Ecto neural progenitor cell (in vitro differentiated cells): ENCODE measurements at places on chromosomes 13 and 19.

DNA sequence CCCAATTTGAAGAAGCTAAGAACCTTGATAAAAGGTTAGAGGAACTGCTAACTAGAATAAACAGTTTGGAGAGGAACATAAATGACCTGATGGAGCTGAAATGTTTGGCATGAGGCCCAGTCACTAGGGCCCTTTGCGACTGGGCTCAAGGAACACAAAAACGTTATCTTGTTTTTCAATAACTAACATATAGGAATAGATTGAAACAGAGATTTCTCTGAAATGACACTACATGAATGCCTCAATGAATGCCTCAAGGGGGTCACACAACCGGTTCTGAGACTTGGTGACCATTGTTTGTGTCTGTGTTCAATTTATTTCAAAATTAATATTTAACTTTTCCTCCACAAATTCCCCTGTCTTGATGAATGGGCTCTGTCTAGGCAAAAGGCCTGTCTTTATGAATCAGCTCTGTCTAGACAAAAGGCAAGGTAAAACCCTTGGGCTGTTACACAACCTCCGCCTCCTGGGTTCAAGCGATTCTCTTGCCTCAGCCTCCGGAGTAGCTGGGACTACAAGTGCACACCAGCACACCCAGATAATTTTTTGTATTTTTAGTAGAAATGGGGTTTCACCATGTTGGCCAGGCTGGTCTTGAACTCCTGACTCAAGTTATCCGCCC, 932 bp upstream of the ZNF486 start:
- DNase-seq, result no peak

DNA sequence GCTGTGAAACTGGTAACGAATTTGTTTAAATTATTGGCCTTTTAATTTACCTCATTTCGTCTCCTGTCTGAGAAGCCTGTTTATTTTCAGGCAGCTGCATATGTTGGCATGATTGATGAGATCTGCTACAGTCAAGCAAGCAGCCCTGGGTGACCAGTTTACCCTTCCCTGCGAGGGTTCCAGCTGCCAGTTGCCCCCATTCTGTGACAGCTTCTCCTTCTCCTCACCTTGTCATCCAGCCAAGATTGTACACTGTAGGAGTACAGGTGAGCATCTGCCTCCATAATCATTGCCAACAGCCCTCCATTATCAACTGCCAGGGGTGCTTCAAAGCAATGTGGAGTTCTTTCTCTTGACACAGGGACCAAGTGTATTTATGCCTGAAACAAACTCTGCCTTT, 1979.9 kb upstream of the PRR20A start:
- no peak for DNase-seq

DNA sequence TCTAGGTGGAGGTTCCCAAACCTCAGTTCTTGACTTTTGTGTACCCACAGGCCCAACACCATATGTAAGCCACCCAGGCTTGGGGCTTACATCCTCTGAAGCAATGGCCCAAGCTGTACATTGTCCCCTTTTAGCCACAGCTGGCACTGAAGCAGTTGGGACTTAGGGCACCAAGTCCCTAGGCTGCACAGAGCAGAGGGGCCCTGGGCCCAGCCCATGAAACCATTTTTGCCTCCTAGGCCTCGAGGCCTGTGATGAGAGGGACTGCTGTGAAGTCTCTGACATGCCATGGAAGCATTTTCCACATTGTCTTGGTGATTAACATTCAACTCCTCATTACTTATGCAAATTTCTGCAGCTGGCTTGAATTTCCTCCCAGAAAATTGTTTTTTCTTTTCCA, 30.2 kb downstream of the ING1 start:
- no peak for DNase-seq

DNA sequence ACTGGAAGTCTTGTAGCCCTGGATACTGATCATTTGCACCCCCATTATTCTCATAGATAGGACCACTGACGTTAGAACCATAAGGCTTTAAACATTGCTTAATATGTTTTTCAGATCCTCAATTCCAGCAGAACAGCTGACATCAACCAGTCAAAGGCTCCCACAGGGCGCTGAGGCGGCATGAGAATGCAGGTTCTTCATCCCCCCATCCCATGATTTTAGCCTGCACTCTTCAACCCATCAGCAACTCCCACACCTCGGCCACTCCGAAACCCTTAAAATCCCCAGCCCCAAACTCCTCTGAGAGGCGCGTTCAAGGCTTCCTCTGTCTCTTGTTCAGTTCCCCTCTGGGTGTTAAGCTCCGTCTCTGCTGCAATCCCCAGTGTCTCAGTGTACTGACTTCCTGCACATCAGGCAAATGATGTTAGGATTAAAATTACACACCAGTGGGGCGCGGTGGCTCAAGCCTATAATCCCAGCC, 24.3 kb upstream of the LAMP1 start:
- DNase-seq, result no peak

DNA sequence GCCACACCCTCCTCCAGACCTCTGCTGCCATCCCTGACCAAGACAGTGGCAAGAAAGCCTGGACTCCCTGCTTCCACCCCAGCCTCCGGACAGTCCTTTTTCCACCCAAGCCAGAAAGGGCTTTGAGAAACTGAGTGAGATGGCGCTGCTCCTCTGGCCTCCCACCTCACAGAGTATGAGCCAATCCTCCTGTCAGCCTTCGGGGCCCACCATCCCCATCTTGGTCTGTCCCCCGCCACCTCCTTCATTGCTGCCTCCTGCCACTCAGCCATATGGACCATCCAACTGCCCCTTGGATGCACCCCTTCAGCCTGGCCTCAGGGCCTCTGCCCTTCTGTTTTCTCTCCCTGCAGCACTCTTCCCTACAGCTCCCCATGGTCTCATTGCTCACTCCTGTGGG, 125.7 kb downstream of the CRYL1 start:
- DNase-seq, result no peak

GRCh38 chr19:11626252-11626651, 29.0 kb downstream of the ZNF627 start:
- no peak for DNase-seq

DNA sequence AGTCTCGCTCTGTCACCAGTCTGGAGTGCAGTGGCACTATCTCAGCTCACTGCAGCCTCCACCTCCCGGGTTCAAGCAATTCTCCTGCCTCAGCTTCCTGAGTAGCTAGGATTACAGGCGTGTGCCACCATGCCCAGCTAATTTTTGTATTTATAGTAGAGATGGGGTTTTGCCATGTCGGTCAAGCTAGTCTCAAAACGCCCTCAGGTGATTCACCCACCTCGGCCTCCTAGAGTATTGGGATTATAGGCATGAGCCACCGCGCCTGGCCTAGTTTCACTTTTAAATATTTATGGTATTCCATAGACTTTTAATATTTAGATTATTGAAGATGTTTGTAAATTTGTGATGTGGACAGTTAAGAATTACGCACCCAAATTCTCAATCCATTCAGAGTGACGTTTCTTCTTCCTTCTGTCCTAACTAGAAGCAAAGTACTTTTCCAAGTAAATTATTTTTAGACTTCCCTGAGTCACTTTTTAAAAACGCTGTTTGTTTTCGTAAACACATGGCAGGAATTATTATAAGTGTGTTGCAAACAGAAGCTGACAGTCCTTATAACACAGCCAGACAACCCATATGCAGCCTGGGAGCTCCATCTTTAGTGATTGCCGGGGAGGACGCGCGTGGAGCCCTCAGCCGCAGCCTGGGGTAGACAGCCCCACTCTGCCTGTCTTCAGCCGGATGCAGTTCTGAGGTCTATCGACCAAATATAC, 131.7 kb downstream of the ATP11A start:
- no peak for DNase-seq

GRCh38 chr13:101757446-101758039, 305.1 kb downstream of the ITGBL1 start:
- DNase-seq, result no peak
